ENCODE measurements at places on chromosomes 7 and 10. TPM values are rescaled to one million over a fixed set of nuclear protein-coding genes. Genes with fewer than 3 reads are reported as not detected.
A peak's percentile ranks its signal among the peaks of the same experiment; 100 is the strongest.

Gene GCK
- not detected for total RNA-seq

DNA sequence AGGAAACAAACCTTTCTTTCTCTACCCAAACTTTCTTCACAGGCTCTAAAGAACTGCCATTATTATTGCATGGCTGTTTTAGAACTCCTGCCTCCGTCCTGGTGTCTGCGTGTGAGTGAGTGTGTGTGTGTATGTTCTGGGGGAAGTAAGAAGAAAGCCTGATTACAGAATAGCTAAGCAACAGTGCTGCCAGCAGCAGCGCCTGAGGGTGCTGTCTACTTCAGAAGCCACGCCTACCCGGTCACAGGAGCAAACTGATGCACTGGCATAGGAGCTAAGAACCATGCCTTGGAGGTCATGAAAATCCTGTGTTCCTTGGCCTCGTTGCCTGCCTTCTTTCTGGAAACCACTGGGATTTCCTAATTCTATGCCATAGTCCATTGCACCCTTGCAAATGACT is 25.2 kb downstream of the LIPK start:
- H3K4me3 ChIP-seq = no peak overlapping the region
- H3K4me1 ChIP-seq = no peaks in the 10 kb centered on the region
- H3K27me3 ChIP-seq = no peaks in the 10 kb centered on the region
- no peak overlapping the region for H3K27ac ChIP-seq
- DNase-seq = no peak

Gene NUTM2D
- 1.1 TPM for total RNA-seq

Gene HILPDA
- 22.8 TPM for total RNA-seq

DNA sequence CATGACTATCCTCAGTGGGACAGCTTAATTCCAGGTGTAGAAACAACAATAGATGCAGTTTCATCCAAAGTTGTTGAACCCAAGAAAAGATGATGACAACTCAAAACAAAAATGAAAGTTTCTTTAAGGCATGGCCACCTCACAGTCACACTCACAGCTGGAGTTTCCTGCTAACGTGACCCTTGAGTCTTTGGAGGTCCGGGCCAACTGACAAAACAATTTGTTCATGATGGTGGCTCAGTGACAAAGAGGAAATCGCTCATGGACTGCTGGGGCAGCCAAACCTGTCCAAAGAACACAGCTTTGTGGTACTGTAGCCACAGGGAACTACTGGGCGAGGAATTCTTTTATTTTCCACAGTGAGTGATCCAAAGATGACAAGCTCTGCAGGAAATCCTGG is 96.0 kb upstream of the JCAD start:
- H3K36me3 ChIP-seq = no peaks in the 10 kb centered on the region
- no peak overlapping the region for H3K27ac ChIP-seq
- H3K4me3 ChIP-seq = no peak overlapping the region

DNA sequence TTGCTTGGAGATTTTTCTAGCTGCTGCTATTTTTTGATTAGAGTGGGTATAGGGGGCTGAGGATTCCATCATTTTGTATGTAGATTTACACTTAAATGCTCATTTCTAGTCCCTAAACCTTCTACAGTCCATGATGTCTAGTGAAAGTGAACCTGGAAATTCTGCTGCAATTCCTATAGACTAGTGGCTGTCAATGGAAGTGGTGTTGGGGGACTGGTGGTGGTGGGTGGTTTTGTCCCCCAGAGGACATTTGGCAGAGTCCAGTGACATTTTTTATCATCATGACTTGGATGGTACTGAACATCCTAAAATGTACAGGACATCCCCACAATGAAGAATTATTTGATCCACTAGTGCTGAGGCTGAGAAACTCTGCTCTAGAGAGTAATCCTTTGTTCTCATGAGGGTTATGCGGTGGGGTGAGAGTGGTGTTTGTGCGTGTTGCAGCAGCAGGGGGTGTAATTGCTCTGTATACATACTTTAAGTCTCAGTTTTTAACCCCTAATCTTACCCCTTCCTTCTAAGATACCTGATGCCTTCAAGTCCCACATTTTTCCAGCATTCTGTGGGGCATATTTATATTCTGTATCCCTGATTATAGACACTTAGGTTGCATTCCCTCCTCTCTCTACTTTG is 35.0 kb downstream of the KIF11 start:
- no peaks in the 10 kb centered on the region for H3K27me3 ChIP-seq
- no peaks in the 10 kb centered on the region for H3K4me1 ChIP-seq
- no peak overlapping the region for H3K4me3 ChIP-seq

GRCh38 chr10:12081879-12082557 is 13.3 kb downstream of the DHTKD1 start:
- H3K4me1 ChIP-seq = no peaks in the 10 kb centered on the region
- H3K27ac ChIP-seq = no peak overlapping the region
- H3K36me3 ChIP-seq = no peaks in the 10 kb centered on the region
- H3K27me3 ChIP-seq = no peaks in the 10 kb centered on the region

Gene ASB10
- total RNA-seq = not detected

DNA sequence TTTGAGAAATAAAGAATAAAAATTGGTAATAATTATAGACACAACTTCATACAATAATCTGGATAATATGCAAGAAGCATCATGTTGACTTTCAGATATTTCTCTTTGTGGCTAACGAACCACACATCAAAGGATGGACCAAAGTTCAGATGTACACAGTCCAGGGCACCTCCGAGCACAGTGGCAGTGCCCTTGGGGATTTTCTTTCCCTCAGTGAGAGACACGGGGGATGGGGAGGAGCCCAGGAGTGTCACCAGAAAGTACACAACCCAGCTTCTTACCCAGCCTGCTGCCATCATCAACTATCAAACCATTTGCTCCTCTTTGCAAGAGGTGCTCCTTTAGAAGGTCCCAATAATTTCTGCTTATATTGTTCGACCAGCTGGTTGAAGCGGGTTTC is 33.2 kb downstream of the RBM28 start:
- H3K27me3 ChIP-seq = no peaks in the 10 kb centered on the region
- H3K4me1 ChIP-seq = no peaks in the 10 kb centered on the region
- H3K36me3 ChIP-seq = peaks cover 48% of the 10 kb centered on the region
- DNase-seq = no peak
- no peak overlapping the region for H3K27ac ChIP-seq
- H3K4me3 ChIP-seq = no peak overlapping the region

Gene PRRT4
- total RNA-seq = 0.70 TPM

DNA sequence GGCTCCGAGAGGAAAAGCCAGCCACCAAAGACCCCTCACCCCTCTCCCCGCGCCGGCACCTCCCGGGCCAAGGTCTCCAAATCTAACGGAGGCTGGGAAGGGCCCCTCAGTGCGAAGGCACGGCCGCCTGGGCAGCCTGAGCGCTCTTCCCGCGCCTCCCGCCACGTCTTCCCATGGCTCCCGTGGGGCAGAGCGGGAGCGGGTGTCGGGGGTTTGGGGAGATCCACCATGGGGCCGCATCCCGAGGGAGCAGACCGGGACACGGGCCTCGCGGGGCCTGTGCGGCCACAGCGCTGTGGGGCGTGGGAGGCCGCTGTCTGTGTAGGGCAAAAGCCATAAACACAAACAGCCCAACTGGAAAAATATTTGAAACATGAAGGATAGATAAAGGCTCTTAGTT is 22.4 kb downstream of the GPER1 start:
- no peaks in the 10 kb centered on the region for H3K4me1 ChIP-seq
- no peak overlapping the region for H3K27ac ChIP-seq
- H3K27me3 ChIP-seq = no peaks in the 10 kb centered on the region
- no peaks in the 10 kb centered on the region for H3K36me3 ChIP-seq

DNA sequence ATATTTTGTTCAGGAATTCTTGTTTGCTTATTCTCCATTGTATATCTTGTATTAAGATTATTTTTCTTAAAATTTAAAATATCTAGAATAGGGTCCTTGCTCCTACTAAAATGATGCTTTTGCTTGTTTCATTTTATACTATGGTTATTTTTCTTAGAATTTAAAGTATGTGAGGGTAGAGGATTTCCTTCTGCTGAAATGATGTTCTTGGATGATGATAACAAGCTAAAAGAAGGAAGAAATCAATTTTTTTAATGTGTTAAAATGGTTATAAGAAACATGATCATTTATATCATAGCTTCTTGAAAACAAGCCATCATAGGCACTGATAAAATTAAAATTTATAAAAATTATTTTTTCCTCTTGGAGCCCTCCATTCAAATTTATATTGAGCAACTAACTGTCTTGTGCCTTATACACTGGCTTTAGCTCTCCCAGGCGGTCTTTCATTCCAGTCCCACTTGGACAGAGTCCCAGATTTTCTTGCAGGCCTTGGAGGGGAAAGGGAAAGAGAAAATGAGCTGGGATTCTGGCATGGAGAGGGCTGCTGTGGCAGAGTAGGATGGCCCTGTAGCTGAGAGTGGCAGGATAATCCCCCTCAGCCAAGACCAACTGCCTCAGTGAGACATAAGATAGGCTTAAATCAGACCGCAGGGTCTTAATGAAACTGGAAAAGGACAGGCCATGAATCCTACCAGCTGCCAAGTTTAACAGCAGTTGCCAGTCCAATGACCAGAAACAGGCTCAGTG is 60.2 kb downstream of the DNAJB9 start:
- no peaks in the 10 kb centered on the region for H3K36me3 ChIP-seq
- H3K27ac ChIP-seq = no peak overlapping the region
- no peaks in the 10 kb centered on the region for H3K4me1 ChIP-seq
- no peaks in the 10 kb centered on the region for H3K27me3 ChIP-seq
- DNase-seq = no peak

DNA sequence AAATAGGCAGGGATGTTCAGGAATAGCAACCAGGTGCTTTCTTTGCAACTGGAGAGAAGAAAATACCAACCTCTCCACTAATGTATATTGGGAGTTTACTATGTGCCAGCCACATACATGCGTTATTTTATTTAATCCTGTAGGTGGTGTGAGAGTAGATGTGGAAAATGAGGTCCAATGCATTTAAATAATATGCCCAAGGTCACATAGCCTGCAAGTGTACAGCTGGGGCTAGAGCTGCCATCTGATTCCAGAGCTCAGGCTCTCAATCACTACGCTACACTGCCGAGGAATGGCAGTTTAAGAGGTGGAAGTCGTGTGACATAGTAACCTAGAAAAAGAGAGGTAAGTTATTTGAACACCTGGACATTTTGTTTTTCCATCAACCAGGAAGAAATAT is 277.0 kb downstream of the EXOC4 start:
- no peaks in the 10 kb centered on the region for H3K27me3 ChIP-seq
- no peak overlapping the region for H3K27ac ChIP-seq
- no peak overlapping the region for H3K4me3 ChIP-seq
- no peaks in the 10 kb centered on the region for H3K4me1 ChIP-seq
- DNase-seq = no peak
- no peaks in the 10 kb centered on the region for H3K36me3 ChIP-seq

GRCh38 chr7:80145780-80146422 is 11.3 kb downstream of the GNAI1 start:
- H3K4me3 ChIP-seq = no peak overlapping the region
- no peaks in the 10 kb centered on the region for H3K36me3 ChIP-seq
- H3K4me1 ChIP-seq = peaks cover 18% of the 10 kb centered on the region

- H3K4me3 ChIP-seq = no peak overlapping the region
- H3K36me3 ChIP-seq = no peaks in the 10 kb centered on the region
- DNase-seq = peak; percentile 87
- peaks cover 81% of the 10 kb centered on the region for H3K4me1 ChIP-seq
- no peaks in the 10 kb centered on the region for H3K27me3 ChIP-seq
- H3K27ac ChIP-seq = peak overlapping the region; percentile 76
These were observed 78.1 kb upstream of the RHEB start for GRCh38 chr7:151597541-151598444.

Gene CYP2E1
- 3.0 TPM for total RNA-seq

- H3K36me3 ChIP-seq = no peaks in the 10 kb centered on the region
- no peaks in the 10 kb centered on the region for H3K27me3 ChIP-seq
- H3K4me3 ChIP-seq = no peak overlapping the region
- H3K27ac ChIP-seq = no peak overlapping the region
These were observed 66.9 kb upstream of the AFAP1L2 start for GRCh38 chr10:114470956-114471905.

- H3K36me3 ChIP-seq = no peaks in the 10 kb centered on the region
- no peaks in the 10 kb centered on the region for H3K27me3 ChIP-seq
- H3K27ac ChIP-seq = 0 out of 2 replicates have a peak overlapping the region, but pooled peaks have one; percentile 26
- H3K4me1 ChIP-seq = no peaks in the 10 kb centered on the region
- no peak for DNase-seq
These were observed 18.3 kb downstream of the LIPM start for GRCh38 chr10:88820748-88821401.

Gene JAKMIP3
- 5.6 TPM for total RNA-seq

DNA sequence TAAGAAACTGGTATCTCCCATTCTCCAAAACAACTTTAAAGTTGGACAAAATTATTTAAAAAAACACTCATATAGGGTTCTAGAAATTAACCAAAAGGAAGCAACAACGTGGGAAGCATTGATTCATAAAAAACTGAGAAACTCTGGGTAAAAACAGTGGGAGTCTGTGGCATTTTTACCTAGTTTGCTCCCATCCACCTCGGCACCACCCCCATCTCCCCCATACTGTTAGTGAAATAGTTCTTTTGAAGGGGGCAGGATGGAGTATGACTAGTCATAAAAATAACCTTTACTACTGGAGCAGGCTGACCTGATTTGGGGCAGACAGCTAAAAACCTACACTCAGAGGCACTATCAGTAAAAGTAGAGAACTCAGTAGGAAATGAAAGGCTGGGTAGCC is 123.2 kb downstream of the AVL9 start:
- H3K27me3 ChIP-seq = no peaks in the 10 kb centered on the region
- no peak for DNase-seq
- H3K4me3 ChIP-seq = no peak overlapping the region
- no peaks in the 10 kb centered on the region for H3K36me3 ChIP-seq
- no peak overlapping the region for H3K27ac ChIP-seq
- H3K4me1 ChIP-seq = peaks cover 11% of the 10 kb centered on the region

Gene HOXA11
- total RNA-seq = 0.26 TPM

- peak; percentile 29 for DNase-seq
- H3K27ac ChIP-seq = no peak overlapping the region
These were observed 120.3 kb downstream of the ANLN start for GRCh38 chr7:36509962-36510361.

GRCh38 chr10:96313344-96313743 is 9.1 kb downstream of the DNTT start:
- no peaks in the 10 kb centered on the region for H3K27me3 ChIP-seq
- no peak overlapping the region for H3K4me3 ChIP-seq

Gene SERPINE1
- total RNA-seq = 45.8 TPM

- H3K4me1 ChIP-seq = no peaks in the 10 kb centered on the region
- H3K36me3 ChIP-seq = no peaks in the 10 kb centered on the region
- DNase-seq = no peak
- H3K27ac ChIP-seq = no peak overlapping the region
- H3K4me3 ChIP-seq = no peak overlapping the region
These were observed 21.5 kb upstream of the CALD1 start for GRCh38 chr7:134757938-134758337.

GRCh38 chr7:27107391-27108381 is 5.2 kb upstream of the HOXA2 start:
- H3K4me3 ChIP-seq = no peak overlapping the region
- H3K36me3 ChIP-seq = peaks cover 41% of the 10 kb centered on the region
- no peak overlapping the region for H3K27ac ChIP-seq
- peaks cover 29% of the 10 kb centered on the region for H3K4me1 ChIP-seq

Gene CALHM2
- 54.1 TPM for total RNA-seq

Gene ITPRID1
- total RNA-seq = not detected

Gene SPDYE18
- 0.44 TPM for total RNA-seq
